Midbrain (tissue), 1 donor: ENCODE measurements at places on chromosomes 5 and 9.

DNA sequence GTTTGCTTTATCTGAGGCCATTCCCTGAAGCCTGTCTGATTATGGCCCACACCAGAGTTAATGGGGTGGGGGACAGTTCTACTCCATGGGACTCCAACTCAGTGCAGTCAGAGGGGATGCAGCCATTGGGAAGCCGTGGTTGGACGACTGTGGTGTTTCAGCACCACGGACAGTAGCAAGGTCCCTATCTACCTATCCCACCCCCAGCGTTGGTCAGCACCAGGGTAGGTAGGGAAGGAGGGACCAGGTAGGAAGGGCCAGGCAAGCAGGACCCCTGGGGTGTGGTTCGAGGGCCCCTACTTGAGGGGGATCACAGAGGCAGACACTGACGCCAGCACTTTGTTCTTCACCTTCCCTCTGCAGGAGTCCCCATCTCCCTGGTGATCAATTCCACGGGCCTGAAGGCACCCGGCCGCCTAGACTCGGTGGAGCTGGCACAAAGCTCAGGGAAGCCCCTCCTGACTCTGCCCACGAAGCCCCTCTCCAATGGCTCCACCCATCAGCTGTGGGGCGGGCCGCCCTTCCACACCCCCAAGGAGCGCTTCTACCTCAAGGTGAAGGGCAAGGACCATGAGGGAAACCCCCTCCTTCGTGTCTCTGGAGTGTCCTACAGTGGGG lies 33.2 kb downstream of the HMCN2 start:
- no peak for DNase-seq

- peak; percentile 56 for DNase-seq
Observed at GRCh38 chr9:96618209-96619123, 1.2 kb downstream of the CDC14B start.

GRCh38 chr5:107011605-107012004 lies 659.1 kb downstream of the EFNA5 start:
- no peak for DNase-seq

GRCh38 chr5:88660947-88661805 lies 221.8 kb downstream of the MEF2C start:
- DNase-seq, result peak; percentile 96

DNA sequence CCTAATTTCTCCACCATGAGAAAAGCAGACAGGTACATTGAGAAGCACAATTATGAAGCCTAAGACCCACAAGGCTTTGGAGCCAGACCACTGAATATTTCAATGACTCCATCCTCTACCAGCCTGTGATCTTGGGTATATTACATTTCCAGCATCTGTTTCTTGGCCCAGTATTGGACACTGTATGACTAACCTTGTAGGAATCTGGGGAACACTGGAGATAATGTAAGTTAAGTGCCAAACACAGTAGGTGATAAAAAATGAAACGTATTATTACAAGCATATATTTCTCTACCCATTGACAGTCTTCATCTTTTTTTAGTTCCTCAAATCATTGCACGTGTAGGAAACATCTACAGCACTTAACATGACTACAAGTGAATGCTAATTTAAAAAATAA lies 28.6 kb upstream of the FEM1C start:
- no peak for DNase-seq

- DNase-seq, result no peak
Observed at GRCh38 chr5:34657988-34658387, 1.9 kb downstream of the RAI14 start.

GRCh38 chr5:98292496-98292895 lies 481.0 kb upstream of the RGMB start:
- no peak for DNase-seq

- no peak for DNase-seq
Observed at GRCh38 chr9:125428902-125429467, 167.4 kb downstream of the GAPVD1 start.

GRCh38 chr9:131800843-131801242 lies 61.0 kb upstream of the RAPGEF1 start:
- DNase-seq, result no peak

GRCh38 chr5:90408571-90409317 lies 812 bp downstream of the CETN3 start:
- DNase-seq, result no peak

DNA sequence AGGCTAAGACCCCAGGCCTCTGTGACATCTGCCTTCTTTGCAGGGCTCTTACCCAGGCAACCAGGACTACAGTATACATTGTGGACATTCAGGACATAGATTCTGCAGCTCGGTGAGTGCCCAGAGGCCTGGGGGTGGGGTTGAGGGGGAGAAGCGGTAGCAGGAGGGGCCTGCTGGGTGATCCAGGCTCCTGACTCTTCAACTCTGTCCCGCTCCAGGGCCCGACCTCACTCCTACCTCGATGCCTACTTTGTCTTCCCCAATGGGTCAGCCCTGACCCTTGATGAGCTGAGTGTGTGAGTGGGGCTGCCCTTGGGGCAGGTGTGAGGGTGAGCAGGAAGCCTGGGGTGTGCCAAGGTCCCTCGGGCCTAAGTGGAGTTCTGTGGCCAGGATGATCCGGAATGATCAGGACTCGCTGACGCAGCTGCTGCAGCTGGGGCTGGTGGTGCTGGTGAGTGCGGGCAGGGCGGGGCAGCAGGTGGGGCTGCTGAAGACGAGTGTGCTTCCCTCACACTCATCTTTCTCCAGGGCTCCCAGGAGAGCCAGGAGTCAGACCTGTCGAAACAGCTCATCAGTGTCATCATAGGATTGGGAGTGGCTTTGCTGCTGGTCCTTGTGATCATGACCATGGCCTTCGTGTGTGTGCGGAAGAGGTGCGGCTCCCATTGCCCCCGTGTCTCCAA lies 19.8 kb downstream of the GPRIN1 start:
- DNase-seq, result no peak

DNA sequence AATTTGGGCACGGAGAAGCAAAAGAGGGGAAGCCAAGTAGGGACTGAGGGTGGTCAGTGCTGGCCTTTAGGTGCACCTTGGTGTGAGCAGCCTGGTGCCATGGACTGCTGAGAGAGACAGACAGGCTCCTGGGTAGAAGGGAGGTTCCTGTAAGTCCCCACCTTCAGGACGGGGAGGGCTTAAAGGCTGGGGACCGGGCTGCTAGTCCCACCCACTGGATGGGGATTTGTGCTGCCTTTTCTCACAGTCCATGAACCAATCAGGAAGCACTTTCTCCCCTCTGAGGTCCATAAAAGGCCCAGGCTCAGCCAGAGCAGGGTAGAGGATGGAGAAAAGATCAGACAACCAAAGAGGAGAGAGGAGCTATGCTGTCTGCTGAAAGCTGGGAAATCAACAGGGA lies 15.2 kb downstream of the CDC25C start:
- DNase-seq, result no peak

- peak; percentile 37 for DNase-seq
Observed at GRCh38 chr9:137745541-137745991, 126.8 kb downstream of the EHMT1 start.

- no peak for DNase-seq
Observed at GRCh38 chr5:14944350-14944739, 72.8 kb upstream of the ANKH start.
